Colonic mucosa (tissue), 4 donors: ENCODE measurements at places on chromosomes 1 and 21. TPM values are rescaled to one million over a fixed set of nuclear protein-coding genes. Genes with fewer than 3 reads are reported as not detected.

- DNase-seq: no peak
These were observed 245.7 kb upstream of the PTBP2 start for GRCh38 chr1:96475903-96476302.

DNA sequence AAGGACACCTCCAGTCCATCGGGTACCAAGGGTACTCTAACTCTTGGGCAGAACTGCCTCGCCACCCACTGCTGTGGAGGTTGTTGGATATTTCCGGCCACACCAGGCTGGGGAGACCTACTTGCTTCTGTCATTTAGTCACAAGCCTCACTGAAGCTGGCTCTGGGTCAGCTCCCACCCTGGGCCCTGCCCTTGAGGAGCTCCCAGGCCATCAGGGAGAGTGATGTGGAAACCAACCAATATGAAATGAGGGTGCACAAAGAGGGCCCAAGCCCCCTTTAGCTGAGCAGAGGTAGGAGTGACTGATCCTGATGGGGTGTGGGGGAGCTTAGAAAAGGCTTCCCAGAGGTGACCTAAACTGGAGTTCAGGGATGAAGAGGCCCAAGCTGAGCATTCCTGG is 19.6 kb downstream of the PARS2 start:
- no peak for DNase-seq

GRCh38 chr1:14704846-14705245 is 106.4 kb downstream of the KAZN start:
- DNase-seq: no peak

DNA sequence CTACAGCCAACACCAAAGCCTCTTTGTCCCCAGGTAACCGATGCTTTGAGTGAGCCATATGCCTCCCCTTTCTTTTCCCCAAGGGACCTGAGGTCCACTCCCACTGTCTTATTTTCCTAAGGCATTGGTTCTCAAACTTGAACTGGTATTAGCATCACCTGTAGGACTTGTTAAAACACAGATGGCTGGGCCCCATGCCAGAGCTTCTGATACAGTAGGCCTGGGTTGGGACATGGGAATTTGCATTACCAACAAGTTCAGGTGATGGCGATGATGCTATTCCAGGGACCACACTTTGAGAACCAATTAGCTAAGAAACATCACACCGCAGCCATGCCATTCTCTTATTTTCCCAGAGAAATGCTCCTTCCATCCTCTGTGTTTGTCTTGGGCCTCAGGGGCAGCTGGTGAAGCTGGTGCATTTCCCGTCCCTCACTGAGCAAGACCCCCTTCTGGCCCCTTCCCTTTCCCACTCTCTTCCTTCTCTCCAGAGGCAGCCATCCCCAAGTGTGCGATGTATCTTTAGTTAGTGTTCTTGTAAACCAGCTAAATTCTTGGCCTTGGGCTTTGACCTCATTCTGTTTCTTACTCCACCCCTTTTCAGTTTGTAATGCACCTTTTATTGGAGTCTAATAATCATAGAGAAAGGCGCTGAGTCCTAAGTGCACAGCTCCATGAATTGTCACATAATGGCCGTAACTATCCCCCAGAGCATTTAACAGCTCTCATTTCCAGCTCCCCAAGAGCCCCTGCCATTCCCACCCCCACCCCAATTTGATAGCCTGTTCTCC is 14.2 kb upstream of the TTC22 start:
- peak; percentile 46 for DNase-seq

- peak; percentile 55 for DNase-seq
These were observed 75.2 kb downstream of the GFI1 start for GRCh38 chr1:92411511-92411910.

GRCh38 chr1:67482733-67483482 is 52.7 kb upstream of the SERBP1 start:
- no peak for DNase-seq

DNA sequence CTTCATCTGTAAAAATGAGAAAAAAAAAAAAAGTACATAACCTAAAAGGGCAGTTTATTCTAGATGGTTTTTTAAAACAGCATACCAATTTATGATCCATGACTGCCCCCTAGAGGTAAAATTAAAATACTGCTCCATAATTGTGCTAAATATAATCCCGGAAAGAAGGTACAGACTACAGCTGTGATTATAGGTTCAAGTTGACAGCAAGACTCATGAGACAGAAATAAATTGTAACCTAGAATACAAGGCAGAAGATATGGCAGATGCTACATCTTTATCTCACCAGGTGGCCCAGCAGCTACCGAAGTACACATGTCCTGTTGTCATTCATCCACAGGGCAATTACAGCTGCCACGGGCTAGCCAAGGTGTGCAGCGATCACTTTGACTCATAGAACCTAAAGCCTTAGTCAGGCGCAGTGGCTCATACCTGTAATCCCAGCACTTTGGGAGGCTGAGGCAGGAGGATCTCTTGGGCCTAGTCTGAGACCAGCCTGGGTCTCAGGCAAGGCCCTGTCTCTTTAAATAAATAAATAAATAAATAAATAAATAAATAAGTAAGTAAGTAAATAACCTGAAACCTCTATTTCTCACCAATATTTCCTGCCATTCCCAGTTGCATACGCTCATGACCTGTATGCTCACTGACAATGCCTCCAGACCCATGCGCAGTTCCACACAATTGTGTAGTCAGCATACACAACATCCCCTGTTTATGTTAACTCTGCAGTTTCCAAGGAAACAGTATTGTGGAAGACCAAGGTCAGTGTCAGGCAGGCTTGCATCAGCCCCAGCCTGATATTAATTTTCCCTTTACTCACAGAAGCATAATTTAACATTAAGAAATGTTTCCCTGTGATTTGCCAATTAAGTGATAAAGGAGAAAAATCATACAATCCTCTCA is 18.3 kb upstream of the PPIE start:
- no peak for DNase-seq

DNA sequence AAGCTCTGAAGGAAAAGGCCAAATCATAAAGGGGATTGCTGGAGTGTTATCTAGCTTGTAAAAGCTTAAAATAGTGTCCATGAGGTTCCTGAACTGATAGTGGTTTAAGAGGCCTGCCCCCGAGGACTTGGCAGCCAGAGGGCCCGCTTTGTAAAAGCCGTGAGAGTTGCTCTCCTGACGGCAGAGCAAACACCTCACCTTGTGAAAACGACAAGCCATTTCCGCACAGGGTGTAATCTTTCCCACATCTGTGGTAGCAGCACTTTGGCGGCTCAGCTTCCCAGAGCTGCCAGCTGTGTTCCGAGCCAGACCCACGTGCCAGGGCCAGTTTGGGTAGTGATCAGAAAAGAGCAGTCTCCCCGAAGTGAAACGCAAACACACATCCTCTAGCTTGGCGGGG is 37.0 kb downstream of the SERBP1 start:
- peak; percentile 49 for DNase-seq

- DNase-seq: no peak
These were observed 350.0 kb downstream of the USP25 start for GRCh38 chr21:16079830-16080229.

DNA sequence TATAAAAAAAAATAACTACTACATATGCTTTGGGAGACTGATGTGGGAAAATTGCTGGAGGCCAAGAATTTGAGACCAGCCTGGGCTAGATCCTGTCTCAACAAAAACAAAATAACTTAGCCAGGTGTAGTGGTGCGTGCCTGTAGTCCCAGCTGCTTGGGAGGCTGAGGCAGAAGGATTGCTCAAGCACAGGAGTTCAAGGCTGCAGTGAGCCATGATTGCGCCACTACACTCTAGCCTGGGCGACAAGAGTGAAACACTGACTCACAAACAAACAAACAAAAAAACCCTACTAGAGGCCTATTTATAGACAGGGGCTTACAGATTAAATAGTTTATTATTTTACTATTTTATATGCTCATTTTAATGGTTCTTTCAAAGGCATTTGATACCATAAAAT is 80.0 kb downstream of the LHX4 start:
- DNase-seq: no peak

DNA sequence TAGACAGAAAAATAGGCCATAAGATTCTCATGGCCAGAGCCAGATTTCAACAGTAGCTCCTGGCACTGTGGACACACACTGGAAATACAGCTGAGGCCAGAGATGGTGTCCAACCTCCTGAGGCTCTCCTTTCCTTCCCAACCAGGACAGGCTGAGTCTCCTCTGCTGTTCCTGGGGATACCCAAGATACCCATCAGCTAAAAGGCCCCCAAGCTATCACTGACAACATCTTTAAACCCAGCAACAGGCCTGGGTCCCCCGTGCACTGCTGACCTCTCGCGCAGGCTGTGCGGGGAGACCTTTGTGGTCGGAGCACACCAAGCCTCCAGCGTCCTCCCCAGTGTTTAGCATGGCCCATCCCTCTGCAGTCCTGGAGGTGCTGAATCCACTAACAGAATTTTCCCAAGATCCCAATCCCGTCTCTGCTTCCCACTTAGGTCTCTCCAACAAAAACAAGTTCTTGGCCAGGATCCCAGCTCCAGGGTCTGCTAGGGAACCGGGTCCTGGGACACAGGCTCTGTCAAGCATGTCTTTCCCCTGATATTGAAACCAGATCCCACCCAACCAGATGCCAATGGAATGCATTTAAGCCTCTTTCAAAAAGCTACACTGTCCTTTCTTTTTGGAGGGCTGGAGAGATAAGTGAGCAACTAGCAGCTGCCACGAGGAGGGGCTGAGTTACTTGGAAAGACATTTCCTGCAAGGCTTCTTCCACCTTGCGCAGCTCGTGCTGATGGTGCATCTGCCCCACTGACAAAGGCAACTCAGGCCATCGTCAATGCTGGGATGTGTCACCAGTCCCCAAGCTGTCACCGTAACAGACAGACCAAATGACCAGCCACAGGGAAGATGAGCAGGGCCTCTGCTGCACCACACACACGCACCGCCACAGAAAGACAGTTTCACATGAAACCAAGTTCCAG is 73.2 kb downstream of the BCAR3 start:
- DNase-seq: no peak

- no peak for DNase-seq
These were observed 42.5 kb downstream of the RPRD2 start for GRCh38 chr1:150406483-150406882.

DNA sequence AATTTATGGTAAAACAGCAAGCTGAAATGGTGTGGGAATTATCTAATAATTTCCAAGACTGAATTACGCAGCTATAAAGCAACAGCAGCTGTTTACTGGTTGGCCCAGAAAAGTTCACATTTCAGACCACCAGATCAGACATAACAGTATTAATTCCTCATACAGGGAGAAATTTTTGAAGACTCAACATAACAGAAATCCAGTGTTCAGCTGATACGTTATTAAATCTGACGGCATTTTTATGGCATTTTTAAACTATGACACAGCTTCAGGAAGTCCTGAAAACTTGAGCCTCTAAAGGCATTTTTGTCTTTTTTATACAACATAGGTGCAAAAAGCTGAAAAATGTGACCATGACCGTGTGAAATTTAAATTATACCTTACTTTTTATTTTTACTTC is 91.2 kb downstream of the APP start:
- DNase-seq: no peak

DISP1 gene
- total RNA-seq: 2.5 TPM

DPT gene
- 16.2 TPM for total RNA-seq

KCNN3 gene
- 2.5 TPM for total RNA-seq

SHISAL2A gene
- not detected for total RNA-seq

AADACL3 gene
- not detected for total RNA-seq
